G401 (cell line): ENCODE measurements at places on chromosomes 7 and 10. TPM values are rescaled to one million over a fixed set of nuclear protein-coding genes. Genes with fewer than 3 reads are reported as not detected.

The MPP7 gene
- total RNA-seq: 0.31 TPM in 1 of 2 replicates, not detected in the other

DNA sequence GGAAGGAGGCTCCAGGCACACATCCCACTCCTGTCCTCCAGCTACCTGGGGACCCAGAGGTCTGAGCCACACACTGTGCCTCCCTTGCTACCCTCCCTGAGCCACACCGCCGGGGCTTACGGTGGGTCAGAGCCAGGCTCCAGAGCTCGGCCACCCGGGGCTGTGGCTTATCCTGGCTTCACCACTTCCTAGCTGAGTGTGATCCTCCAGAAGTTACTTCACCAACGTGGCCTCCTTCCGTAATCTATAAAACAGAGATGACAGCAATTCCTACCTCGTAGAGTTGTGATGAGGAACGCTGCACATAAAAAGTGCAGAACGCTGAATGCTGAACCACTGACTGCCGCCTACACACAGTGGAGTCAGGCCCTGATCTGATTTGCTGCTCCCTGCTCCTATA lies 285.0 kb downstream of the PRPF18 start:
- no peak for DNase-seq

DNA sequence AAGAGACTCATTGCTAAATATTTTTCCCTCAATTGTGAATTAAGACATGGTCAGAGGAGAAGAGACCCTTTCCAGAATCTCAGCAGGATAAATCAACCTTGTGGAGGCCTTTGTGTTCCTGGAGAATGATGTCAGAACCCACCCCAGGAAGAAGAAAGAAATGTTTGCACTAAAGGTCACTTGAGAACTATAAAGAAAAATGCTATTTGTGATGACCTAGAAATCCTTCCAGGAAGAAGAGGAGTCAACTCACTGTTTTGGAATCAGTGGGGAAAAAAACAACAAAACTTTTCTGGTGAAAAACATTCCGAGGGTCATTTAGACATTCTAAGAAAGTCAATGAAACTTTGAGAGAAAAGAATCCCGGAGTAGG lies 129.1 kb upstream of the ANKRD1 start:
- no peak for DNase-seq

The HIPK2 gene
- under 0.01 and 0.17 TPM in 2 replicates for total RNA-seq

- no peak for DNase-seq
Measured at GRCh38 chr7:81908220-81908619, 138.4 kb upstream of the HGF start.

The CH25H gene
- not detected in 2 replicates for total RNA-seq

The NOS3 gene
- 34.5 and 41.6 TPM in 2 replicates for total RNA-seq

DNA sequence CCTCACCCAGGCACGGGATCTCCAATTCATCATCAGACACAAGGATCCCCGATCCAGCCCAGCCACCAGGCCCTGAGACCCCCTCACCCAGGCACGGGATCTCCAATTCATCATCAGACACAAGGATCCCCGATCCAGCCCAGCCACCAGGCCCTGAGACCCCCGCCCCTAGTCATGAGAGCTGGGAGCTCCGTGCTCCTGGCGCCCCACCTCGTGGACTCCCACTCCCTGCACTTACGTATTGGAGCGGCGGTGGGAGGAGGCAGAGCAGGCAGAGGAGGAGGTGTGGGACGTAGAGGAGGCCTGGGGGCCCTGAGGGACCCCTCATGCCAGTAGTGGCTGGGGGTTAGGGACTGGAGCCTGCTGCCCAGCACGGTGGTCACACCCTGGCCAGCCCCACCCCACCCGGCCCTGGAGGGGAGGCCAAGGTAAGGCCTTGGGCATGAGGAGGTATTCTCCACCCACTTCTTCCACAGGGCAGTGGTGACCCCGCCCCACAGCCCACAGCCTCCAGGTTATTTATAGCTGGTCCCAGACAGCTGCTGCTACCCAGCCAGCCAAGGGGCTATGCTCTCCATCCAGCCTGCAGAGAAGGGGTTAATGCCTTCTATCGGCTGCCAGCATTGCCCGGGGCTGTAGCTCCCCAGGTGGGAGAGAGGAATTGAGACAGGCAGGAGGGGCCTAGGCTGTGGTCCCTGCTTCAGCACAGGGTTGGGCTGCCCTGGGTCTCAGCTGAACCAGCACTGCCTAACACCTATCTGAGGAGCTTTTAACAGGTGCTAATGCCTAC lies 17.6 kb upstream of the CRHR2 start:
- no peak for DNase-seq
